Heart left ventricle (tissue), 16 donors: ENCODE measurements at places on chromosomes 1 and 21. TPM values are rescaled to one million over a fixed set of nuclear protein-coding genes. Genes with fewer than 3 reads are reported as not detected.

GRCh38 chr1:212166244-212166643 is 119.0 kb upstream of the PPP2R5A start:
- DNase-seq, result no peak

- DNase-seq, result peak; percentile 47
These were observed 29.3 kb downstream of the KRTAP10-1 start for GRCh38 chr21:44510508-44511218.

GRCh38 chr21:29557200-29557599 is 258.5 kb downstream of the BACH1 start:
- no peak for DNase-seq

ANXA9 gene
- polyA plus RNA-seq, result 0.19 TPM

DNA sequence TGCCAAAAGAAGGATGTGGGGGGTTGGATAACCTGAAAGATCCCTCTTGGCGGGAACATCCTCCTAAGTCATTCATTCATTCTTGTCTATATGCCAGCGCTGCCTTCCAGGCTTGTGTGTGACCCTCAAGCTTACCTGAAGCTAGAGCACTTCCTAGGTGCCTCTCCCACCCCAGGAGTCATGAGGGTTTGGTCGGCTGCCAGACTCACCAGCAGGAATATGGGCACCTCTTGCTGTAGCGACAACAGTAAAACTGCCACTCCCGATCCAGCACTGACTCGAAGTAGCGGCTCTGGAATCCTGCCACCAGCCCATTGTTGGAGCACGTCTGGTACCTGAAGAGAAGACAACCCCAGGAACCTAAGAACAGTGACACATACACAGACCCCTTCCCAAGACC is 15.0 kb downstream of the DPT start:
- no peak for DNase-seq

BRWD1 gene
- polyA plus RNA-seq, result 9.7 TPM

- no peak for DNase-seq
These were observed 20.0 kb downstream of the LACTBL1 start for GRCh38 chr1:22952694-22953056.

- no peak for DNase-seq
These were observed at the start of gene KRTAP20-1 for GRCh38 chr21:30616125-30616524. TSS of gene KRTAP20-1 (plus strand) at chr21:30616425. CDS start at chr21:30616455, 30 bp downstream.

- peak; percentile 40 for DNase-seq
These were observed 20.6 kb upstream of the TTC34 start for GRCh38 chr1:2821966-2822620.

PTGFR gene
- polyA plus RNA-seq, result 0.15 TPM

DNA sequence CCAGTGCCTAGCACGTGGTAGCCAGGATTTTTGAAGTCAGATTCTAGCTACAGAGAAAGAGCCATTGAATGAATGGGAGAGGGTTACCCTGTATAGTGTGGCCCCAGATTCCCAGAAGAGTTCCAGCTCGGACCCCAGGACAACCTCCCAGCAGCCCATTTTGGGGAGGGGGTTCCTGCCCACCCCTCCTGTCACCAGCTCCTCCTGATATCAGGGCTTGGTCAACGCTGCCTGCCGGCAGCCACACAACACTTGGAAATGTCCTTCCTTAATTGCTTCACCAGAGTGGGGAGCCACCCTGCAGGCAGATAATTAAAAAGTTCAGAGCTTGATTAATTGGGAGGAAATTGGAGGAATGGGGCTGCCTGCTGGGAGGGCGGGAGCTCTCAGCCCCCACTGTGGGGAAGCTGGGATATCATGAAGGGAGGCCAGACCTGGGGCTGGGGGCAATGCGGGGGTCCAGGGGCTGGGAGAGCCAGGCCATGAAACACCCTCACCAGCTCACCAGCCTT is 120.5 kb downstream of the LACTBL1 start:
- DNase-seq, result peak; percentile 18

- DNase-seq, result no peak
These were observed 202.1 kb upstream of the PLXNA2 start for GRCh38 chr1:208446271-208446691.

DNA sequence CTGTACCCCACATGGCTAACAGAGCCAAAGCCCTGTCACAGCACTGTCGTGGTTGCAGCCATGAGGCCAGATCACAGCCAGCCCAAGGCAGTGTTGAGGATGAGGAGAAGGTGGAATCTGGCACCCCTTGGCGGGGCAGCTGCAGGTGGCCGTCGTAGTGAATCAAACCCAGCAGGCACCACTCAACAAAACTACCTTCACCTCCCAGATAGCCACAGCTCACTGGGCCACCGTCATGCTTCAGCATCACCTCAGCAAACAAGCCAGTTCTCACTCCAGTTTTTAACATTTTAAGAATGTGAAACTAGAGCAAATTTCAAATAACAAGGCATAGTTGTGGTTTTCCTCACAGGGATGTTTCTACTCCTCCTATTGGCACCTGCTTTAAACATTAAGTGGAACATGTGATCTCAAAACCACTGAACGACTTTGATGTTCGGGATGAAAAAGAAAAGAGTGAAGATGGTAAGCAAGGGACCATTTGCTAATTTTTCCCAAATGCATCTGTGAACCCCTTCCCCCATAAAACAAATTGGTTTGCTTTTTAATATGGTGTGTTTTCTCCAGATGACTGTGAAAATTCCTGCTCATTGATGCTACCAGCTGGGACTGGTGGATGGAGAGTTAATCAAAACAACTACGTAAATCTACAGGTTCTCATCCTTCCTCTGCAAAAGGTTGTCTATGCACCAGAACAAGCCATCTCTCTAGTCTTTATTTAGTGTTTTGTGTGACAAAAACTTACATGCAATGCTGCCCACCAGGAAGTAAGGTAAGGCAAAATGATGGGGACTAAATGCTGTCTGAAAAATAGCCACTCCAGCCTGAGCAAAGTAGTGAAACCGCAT is 45.5 kb downstream of the TOR1AIP2 start:
- DNase-seq, result no peak

DNA sequence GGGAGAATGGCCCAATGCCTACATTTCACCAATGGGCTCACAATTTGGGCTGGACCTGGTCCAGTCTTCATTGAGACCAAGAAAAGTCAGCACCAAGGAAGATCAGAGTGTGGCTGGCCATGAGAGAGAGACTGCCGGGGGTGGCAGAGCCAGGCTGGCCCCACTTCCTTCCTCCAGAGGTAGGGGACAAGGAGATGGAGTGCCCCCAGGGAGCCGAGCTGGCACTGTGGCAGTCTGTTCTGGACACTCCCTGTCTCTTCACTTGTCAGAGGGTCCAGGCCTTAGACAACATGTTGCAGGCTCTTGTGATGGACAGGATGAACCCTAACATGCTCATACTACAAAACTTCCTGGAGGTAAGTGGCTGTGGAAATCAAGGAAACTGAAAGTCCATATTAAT is 27.7 kb downstream of the INAVA start:
- no peak for DNase-seq

- no peak for DNase-seq
These were observed 1.4 kb downstream of the BCL10 start for GRCh38 chr1:85274969-85275453.

GRCh38 chr1:162854245-162854882 is 6.6 kb downstream of the CCDC190 start:
- peak; percentile 41 for DNase-seq

SIM2 gene
- polyA plus RNA-seq, result 0.01 TPM

GRCh38 chr21:29195981-29196669 is 65.7 kb downstream of the MAP3K7CL start:
- DNase-seq, result no peak

DNA sequence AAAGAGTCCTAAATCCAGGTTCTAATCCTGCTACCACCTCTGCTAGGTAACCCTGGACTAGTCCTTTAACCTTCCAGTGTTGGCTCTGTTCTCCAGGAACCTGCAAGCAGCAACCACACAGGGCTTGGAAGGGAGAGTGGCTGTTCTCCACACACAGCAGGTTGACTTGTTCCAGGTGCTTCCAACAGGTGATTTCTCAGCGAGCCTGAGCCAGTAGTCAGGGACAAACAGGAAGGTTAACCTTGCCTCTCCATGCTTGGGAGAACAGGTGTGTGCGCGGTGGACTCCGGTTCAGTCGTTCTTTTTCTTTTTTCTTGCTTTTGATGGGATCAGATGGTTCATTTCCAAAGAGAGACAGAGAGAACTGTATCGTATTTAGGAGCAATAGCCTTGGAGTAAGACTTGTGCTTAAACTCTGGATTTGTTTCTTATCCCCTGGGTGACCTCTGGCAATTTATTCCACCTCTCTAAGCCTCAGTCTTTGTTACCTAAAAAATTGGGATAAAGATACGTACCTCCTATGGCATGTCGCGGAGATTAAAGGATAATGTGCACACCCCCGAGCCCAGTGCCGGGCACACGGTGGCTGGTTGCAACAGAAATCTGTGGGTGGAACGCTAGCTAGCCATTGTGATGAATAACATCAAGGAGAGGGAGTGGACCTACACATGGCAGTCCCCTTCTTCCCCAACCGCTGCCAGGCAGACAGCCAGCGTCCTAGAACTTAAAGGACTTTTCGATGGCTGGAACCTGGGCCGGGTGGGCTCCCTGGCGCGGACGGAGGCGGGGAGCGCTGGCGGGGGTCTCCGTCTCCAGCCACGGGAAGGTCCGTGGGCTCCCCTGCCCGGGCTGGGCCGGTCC is 583 bp upstream of the CACHD1 start:
- peak; percentile 56 for DNase-seq

B3GALT5 gene
- 0.04 TPM for polyA plus RNA-seq

GRCh38 chr1:11406845-11407244 is 72.1 kb upstream of the DISP3 start:
- no peak for DNase-seq

TEDDM1 gene
- not detected for polyA plus RNA-seq

PLCH2 gene
- polyA plus RNA-seq, result 0.08 TPM
